ENCODE measurements at places on chromosomes 5 and 9.

- DNase-seq: no peak
Observed at GRCh38 chr5:123585871-123586270, 73.9 kb downstream of the CSNK1G3 start.

- no peak for DNase-seq
Observed at GRCh38 chr9:4596165-4596922, 65.8 kb upstream of the PLPP6 start.

DNA sequence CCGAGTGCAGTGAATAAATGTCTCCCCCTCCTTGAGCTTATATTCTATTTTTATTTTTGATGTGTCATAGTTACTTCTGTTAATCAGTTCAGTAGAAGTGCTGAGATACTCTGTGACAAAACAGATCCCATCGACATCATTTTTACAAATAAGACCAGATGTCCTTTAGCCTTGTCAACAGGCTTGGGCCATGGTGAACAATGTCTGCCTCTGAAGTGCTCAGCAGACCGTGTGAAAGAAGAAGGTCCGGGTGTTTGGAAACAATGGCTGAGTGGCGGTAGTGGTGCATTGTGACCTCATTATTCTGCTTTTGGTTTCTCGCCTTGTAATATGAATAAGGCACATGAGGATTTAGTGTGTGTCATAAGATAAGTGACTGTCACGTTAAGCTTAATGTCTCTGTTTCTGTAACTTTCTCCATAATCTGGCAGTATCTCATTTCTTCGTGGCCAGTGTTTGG, 71.2 kb downstream of the SYK start:
- peak; percentile 24 for DNase-seq

GRCh38 chr9:125805057-125805456, 57.9 kb downstream of the PBX3 start:
- no peak for DNase-seq

DNA sequence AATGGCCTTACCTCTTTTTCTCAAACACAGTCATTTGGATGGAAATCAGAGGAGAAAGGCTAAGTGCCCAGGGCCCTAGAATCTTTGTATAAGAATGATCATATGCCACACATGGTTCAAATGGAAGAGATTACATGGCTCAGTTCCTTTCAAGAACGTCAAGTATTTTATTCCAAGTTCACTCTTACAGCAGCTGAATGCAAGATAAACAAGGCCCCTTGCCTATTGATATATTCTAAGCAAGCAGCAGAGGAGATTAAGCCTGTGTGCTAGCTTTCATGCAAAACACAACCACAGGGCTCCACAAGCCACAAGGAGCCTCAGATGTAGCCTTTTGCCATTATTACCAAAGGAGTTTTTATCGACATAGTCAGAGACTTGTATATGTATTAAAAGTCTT, 55.3 kb upstream of the SLCO6A1 start:
- no peak for DNase-seq

- DNase-seq: no peak
Observed at GRCh38 chr5:150347003-150347402, 10.5 kb upstream of the TCOF1 start.

GRCh38 chr5:135976216-135976615, 21.4 kb upstream of the LECT2 start:
- DNase-seq: no peak

DNA sequence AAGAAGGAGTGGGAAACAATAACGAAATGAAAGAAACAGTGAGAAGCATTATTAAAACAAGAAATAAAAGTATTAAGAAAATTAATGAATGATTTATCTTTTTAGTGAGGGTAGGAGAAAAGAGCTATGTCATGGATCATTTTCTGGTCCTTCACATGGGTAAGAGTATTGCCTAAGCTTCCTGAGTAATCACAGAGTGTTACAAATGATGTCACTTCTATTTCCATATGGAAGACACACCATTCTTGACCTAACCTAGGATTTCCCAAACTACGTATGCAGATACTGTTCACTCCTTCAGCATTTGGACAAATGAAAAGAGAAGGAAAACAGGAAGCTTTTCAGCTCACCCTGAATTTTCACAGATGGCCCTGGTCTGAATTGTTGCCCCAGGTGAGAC, 3.3 kb upstream of the TSLP start:
- DNase-seq: no peak

- no peak for DNase-seq
Observed at GRCh38 chr5:136182618-136183017, 10.3 kb downstream of the SMIM32 start.

DNA sequence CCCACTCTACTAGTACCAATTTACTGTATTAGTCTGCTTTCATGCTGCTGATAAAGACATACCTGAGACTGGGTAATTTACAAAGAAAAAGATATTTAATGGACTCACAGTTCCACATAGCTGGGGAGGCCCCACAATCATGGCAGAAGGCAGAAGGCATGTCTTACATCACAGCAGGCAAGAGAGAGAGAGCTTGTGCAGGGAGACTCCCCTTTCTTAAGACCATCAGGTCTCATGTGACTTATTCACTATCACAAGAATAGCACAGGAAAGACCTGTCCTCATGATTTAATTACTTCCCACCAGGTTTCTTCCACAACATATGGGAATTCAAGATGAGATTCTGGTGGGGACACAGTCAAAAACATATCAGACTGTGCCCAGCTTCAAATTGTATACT, 11.5 kb downstream of the UGT3A1 start:
- no peak for DNase-seq

DNA sequence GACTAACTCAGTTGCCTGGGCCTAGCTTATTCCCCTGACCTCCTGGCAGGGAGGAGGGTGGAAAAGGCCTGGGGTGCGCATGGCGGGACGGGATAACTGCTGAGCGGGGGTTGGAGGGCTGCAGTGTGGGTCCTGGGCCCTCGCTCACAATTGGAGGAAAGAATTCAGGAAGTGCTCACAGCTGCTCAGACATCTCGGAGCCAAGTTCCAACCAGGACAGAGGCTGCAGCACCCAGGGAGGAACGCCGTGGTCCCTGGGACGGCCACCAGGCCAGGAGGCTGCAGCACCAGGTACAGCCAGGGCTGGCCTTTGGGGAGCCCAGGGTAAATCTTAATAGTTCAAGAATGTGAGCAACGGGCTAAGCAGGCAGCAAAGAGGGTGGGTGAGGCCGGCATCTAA, at the start of gene SPAAR:
Gene SPAAR (plus strand): TSS at position 217 of the 400 bp plus-strand sequence. CDS start 974 bp downstream, outside the sequence.
- no peak for DNase-seq

DNA sequence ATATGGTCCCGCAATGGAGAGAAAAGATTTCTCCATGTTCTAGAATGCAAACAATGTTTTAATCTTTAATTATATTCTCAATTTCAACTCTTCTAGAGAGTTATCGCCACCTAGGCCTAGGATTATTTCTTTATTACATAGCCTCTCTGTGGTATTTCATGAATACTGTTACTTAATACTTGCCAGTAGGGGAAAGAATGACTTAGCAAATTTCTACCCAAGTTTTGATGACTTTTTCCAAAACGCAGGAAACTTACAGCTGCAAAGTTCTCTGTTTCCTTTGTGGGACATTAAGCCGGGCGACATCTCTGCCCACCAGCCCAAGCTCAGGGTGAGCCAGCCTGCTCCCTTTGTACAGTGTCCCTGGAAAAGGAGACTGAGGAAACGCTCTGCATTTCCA, 73.8 kb downstream of the MED27 start:
- no peak for DNase-seq

DNA sequence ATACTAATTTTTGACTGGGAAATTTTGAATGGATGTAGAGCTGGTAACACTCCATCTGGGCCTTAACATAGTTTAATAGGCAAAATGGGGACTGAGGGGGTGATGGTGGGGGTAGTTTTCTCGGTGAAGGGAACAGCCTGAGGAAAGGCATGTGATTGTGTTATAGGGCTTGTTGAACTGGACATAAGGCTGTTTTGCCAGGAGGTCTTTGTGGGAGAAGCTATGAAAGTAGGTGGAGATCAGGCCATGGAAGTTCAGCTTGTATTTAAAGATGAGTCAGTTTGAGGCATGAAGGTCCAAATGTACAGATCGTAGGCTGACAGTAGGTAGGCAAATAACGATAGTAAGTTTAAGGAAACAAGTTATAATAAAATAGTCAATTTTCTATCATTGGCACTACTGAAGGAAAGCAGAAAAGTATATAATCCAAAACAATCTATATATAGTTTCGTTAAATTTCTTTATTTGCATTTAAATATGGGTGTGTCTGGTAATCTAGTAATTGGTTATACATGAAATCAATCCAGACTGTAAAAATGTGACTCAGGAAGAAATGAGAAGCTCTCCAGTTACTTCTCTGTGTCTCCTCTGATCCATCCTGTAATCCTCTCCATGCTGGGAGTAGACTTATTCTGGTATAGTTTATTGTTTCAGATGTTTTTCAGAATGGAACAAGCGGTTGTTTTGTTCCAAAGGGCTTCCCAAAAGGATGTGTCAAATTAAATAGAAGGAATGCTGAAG, 2.8 kb downstream of the CSNK1G3 start:
- no peak for DNase-seq

DNA sequence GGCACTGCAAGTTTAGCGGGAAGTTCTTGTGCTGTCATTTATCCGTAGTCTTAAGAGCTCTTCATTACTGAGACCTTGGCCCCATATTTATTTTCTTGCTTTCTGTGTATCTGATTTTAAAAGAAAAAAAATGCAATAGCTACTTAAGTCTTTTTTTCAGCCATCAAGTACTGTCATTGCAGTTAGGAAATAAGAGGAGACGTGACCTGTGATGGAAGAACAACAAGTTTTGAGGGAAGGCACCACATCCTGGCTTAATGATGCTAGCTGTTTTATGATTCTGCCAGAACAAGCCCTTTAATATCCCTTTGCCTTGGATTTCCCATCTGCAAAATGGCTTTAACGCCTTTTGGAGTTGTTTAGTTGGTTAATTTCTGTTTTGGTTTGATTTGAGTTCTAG, 3.8 kb downstream of the RGMB start:
- no peak for DNase-seq

DNA sequence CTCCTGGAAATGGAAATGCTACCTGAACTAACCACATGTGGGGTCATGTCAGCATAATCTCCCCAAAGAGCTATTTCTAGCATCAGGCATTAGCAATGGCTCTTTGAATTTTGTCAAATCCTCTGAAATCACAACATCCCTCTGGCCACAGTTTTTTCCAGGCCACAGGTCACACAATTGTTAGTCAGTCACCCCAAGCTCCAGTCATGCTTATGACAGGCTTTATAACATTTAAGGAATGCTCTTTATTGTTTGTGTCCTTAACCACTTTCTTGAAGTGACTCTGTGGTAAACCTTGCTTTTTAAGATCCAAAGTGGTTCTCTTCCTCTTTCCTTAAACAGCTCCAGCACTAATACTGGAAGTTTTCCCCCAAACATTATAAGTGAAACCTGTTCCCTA, 169.2 kb upstream of the HMHB1 start:
- DNase-seq: no peak

- no peak for DNase-seq
Observed at GRCh38 chr5:156326718-156327259, at the start of gene SGCD. TSS of gene SGCD (plus strand) at chr5:156327164.

DNA sequence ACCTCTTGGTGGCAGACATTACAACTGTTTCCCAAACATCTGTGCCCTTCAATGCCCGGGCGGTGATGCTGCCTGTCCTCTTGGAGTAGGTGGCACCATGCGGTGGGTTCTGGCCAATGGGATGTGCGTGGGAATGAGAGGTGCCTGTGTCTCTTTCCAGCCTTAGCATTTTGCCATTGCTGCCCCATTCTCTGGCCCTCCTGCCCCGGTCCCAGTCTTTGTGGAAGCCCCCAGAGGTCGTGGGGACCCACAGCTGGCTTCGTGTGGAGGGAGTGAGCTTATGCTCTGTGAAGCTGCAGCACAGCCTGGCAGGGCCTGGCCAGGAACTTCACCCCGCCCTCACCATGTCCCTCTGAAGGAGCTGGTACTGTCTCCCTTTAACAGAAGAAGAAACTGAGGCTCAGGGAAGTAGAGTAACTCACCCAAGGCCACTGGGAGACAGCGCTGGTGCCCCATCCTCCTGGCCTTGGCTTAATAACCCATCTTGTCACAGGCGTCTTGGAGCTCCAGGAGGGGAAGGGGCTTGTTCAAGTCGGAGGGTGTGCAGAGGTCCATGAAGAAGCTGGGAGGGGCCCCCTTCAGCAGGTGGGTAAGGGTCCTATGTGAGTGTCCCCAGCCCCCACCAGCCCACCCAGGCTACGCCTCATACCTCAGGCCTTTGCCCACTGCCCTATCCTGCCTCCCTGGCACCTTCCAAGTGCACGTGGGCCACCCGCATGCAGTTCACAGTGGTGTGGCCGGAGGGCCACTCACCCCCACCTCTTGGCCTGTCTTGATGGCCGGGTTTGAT, 173.6 kb downstream of the GAPVD1 start:
- DNase-seq: no peak

GRCh38 chr5:5309645-5310044, 112.8 kb upstream of the ICE1 start:
- DNase-seq: no peak

DNA sequence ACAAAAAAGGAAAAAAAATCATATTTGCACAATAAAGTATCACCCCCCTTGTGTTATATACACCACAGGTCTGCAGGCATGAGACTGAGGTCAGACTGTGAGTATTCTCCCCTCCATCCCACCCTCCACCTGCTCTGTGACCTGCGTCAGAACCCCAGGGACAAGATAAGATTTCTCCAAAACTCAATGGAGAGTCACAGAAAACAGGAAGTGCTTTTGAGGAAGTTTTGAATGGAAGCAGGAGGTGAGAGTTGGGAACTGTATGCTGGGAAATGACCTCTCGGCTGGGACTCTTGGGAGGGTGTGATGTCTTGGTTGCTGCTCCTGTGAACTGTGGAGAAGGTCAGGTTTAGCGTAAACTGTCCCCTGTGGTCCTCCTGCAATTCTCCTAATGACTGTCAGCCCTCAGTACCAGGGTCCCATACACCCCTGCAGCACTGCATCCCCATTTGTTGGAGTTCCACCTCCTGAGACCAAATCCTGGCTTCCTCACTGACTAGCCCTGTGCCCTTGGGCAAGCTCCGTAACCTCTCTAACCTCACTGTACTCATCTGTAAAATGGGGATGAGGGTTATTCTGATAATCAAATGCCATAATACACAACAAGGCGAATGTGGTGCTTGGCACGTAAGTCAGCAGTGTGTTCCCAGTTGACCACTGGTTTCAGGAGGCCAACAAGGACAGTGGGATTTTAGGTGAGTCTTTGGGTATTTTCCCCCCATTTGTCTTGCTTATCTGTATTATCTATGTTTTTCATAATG, 6.9 kb upstream of the CTSL start:
- no peak for DNase-seq

DNA sequence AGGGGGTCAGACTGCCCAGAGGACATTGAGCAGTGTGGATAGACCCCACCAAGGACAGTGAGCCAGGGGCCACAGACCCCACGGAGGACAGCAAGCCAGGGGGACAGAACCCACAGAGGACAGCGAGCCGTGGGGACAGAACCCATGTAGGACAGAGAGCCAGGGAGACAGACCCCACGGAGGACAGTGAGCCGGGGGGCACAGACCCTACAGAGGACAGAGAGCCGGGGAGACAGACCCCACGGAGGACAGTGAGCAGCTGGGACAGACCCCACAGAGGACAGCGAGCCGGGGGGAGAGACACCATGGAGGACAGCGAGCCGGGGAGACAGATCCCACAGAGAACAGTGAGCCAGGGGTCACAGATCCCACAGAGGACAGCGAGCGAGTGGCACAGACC, 3.4 kb upstream of the ZDHHC11 start:
- no peak for DNase-seq

- DNase-seq: no peak
Observed at GRCh38 chr5:170020423-170020822, 40.1 kb upstream of the INSYN2B start.

GRCh38 chr5:93915142-93915553, 173.7 kb upstream of the POU5F2 start:
- peak; percentile 63 for DNase-seq

GRCh38 chr9:37706290-37706689, 47.3 kb upstream of the TRMT10B start:
- DNase-seq: no peak

- DNase-seq: no peak
Observed at GRCh38 chr9:19104515-19105282, 2.0 kb upstream of the HAUS6 start.
